ENCODE measurements at places on chromosomes 5 and 9. TPM values are rescaled to one million over a fixed set of nuclear protein-coding genes. Genes with fewer than 3 reads are reported as not detected.

DNA sequence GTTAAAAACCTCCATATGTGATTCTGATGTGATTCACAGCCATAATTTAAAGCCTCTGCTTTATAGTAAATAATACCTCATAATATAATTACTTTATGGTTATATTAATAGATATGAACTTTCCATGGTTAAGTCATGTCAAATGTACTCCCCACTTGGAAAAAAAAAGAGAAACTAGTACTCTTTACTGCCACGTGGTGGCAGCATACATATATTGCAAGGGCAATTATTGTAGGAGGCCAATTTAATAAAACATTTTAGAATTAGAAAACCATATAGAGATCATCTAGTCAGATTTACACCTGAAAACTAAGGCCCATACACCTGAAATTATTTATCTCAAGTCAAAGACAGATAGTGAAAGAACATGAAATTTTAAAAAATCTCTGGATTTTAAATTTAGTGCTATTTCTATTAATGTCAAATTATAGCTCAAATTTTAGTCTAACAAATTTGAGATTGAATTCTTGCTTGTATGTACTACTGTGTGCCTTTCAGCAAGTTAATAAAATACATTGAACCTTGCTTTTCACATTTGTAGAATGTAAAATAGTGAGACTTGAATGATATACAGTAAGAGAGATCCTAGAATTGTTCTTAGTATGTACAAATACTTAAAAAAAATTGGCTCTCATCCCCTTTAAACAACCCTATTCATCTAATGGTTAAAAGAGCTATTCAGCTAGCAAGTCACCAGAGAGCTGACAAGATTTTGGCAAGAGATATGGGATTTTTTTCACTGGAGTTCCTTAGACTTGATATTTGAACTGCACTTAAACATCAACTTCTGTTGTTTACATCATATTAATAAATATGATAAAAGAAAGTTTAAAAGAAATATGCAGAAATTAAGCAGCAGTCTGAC is 603.8 kb downstream of the TLE4 start:
- no peak for DNase-seq

GRCh38 chr9:78630966-78631365 is 334.0 kb downstream of the PSAT1 start:
- no peak for DNase-seq

DNA sequence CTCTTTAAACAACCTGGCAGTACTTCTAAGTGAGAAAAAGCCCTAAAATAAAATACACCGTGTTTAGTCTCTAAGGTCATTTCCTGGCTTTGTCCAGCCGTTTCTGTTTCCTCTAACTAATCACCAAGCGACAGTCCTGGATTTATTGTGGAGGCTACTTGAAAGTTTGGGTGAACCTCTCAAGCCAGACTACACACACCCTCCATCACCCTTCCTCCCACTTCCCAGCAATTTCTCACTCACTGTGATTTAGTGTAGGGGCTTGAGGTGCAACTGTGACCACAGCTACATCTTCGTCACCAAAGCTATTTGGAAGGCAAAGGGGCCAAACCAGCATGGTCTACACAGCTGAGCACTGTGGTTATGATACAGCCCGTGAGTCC is 240.0 kb upstream of the SLC24A2 start:
- DNase-seq = no peak

DNA sequence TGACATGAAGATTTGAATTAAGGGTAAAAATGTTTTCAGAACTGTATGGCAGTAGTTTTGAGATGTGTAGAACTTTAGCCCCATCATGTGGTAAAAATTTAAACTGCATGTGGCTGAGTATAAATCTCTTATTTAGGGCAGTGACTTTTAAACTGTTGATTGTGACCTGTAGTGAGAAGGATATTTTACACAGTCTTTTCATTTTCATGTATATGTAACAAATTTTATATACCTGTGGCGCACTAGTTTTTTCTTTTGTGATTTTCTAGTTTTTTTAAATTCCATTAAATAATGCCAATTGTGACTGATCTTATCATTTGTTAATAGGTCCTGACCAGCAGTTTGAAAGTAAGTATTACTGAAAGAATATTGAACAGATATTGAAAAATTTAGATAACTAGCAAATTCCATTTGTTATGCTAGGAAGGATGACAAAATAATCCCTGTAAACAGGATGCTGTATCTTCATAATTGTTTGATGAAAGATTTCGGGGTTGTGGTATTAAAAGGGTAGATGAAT is 47.2 kb downstream of the GPBP1 start:
- no peak for DNase-seq

- no peak for DNase-seq
Measured at GRCh38 chr5:167511276-167511675, 780.2 kb upstream of the WWC1 start.

DNA sequence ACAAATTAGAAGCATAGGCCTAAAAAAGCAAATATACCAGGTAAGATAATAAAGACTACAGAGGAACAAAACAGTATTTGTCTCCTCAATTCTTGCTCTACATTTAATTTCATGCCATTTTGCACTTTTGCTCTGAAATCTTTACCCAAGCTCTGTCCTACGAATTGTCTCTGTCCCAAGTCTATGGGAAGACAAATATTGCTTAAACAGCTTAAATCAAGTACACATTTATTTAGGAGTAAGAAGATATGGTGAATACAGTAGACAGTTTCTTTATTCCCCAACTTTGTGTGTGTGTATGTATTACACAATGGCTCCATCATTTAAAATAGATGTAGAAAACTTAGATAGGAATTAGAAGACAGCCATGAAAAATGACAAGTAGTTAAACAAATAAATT is 163.5 kb upstream of the POU5F2 start:
- no peak for DNase-seq

DNA sequence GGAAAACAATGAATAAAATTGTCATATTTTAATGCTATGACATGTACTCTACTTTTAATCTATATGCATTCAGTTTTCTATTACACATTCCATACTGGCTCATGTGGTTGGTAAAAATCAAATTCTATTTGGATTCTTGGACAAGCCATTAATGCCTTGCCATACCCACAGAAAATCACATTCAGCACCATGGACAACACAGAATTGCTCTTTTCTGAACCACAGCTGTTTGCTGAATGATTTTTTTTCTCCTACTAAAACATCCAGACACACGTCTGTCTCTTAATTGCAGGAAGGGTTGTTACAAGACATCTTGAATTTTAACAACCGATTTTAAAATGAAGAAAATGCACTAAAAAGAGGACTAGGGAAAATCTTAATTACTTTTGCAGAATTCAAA is 675.6 kb downstream of the BRINP1 start:
- DNase-seq = no peak

- no peak for DNase-seq
Measured at GRCh38 chr5:172413601-172414171, 40.6 kb downstream of the SH3PXD2B start.

GRCh38 chr5:143758015-143758414 is 53.9 kb upstream of the HMHB1 start:
- DNase-seq = no peak

DNA sequence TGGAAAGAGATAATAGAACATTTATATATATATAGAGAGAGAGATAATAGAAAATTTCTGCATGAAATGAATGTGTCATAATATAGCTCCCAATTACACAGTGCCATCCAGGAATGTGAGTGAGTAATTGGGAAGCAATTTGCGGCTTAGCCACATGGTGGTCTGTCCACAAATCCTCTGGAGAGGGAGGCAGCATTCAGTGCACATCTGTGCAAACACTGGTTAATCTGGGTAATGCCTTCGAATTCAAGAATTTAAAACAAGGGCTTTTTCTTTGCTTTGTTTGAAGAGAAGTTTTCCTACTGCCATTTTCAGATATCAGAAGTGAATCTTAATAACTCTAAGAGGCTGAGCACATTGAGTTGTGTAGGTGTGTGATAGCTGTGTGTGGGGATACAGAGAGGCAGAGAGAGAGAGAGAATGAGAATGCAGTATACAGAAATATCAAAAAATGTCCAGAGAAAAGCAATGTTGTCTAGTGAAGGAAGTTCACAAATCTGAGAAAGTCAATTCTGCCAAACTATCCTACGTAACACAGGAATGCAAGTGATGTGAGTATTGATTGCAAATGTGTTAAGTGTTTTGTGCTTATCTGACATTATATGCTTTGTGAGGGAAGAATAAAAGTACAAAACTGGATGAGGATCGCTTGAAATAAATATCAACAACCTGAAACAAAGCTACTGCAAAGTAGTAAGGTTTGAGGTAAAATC is 134.6 kb downstream of the EDIL3 start:
- no peak for DNase-seq

GRCh38 chr5:144876990-144877389 is 706.3 kb downstream of the KCTD16 start:
- no peak for DNase-seq

DNA sequence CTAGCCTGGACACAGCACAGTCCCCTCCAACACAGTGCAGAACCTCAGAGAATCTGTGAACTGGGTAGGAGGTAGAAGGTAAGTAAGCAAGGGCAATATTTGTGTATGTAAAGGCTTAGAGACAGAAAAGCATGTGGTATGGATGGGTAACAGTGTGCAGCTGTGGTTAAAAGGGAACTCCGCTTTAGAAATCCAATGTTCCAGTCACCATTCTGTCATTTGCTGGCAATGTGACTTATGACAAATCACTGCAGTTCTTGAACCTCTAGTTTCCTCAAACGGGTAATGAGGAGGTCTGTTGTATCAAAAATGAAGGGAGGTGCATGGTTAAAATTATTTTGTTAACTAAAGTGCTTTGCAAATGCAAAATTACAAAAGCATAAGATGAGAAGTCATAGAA is 125.5 kb upstream of the IFNE start:
- no peak for DNase-seq

- DNase-seq = no peak
Measured at GRCh38 chr5:38938424-38938823, 92.6 kb downstream of the OSMR start.

GRCh38 chr5:94983861-94984535 is 300.9 kb downstream of the MCTP1 start:
- no peak for DNase-seq

GRCh38 chr5:60823574-60823973 is 20.5 kb downstream of the ELOVL7 start:
- DNase-seq = no peak

DNA sequence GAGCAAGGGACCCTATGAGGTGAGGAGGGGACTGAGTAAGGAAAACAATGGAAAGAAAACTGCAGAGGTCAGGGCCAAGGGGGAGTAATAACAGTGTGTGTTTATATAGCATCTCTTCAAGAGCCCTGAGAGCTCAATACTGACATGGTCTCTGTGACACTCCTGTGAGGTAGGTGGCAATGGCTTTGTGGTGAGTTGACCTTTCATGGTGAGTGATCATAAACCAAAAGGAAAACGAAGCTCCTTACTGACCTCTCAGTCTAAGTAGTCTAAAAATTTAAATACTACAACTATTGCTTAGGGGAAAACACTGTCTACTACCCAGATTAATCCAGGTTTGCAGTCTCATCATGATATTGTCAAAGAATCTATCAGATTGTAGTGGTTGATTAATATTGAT is 130.9 kb downstream of the SNCAIP start:
- no peak for DNase-seq

DNA sequence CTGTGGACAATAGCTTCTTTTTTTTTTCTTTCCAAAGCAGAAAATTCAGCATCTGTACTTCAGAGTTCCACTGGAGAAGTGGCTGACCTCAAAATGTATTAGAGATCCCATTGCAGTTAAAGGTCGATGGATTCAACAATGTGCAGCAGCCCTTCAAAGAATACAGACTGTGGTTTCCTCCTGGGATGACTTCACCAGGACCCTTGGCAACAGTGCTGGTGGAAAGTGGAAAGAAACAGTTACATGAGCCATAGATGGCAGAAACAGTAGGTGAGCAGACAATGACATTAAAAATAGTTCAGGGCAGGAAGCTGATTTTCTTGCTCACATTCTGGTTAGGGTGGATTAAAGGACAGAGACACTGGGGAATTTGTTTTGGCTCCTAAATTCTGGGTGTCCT is 62.4 kb downstream of the SLC28A3 start:
- DNase-seq = no peak

GRCh38 chr5:173753307-173754168 is 134.6 kb upstream of the CPEB4 start:
- DNase-seq = no peak

The ITGA2 gene
- 17.6 TPM for total RNA-seq

The GFRA3 gene
- 0.19 TPM for total RNA-seq

The KCNIP1 gene
- not detected for total RNA-seq

The HTR1A gene
- not detected for total RNA-seq

The PCA3 gene
- total RNA-seq = not detected

The HK3 gene
- total RNA-seq = not detected
